A673 (cell line): ENCODE measurements at places on chromosomes 3 and 15.

GRCh38 chr3:16174026-16174355 is 489 bp upstream of the GALNT15 start:
- DNase-seq: no peak

DNA sequence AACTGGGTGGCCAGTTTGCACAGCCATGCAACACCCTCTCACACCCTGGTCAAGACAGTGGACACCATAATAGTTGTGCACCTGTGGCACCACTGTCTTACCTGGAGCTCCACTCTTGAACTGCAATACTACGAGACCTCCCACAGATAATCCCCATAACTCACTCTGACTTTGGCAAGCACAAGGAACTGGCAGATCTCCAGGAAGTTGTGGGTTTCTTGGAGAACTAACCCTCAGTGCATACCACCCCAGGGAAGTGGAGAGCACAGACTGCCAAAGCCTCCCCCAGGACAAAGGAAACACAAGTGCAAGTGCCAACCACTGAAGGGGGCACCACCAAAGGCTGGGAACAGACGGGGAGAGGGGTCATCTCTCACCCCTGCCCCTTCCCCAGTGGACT is 318.6 kb downstream of the SUCLG2 start:
- peak; percentile 1 for DNase-seq

- no peak for DNase-seq
Measured at GRCh38 chr15:25268166-25268565, 170.7 kb downstream of the UBE3A start.

DNA sequence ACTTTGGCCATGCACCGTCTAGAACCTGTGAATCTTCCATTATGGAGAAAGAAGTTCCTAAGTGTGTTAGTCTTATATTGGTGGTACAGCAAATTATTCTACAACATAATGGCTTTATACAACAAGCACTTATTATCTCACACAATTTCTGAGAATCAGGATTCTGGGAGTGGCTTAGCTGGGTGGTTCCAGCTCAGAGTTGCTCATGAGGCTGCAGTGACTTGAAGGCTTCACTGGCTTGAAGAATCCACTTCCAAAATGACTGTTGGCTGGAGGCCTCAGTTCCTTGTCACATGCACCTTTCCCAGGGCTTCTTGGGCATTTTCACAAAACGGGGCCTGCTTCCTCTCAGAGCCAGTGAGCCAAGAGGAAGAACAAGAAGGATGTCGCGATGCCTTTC is 82.3 kb upstream of the RNF7 start:
- DNase-seq: no peak

- no peak for DNase-seq
Measured at GRCh38 chr15:26882112-26882511, 15.2 kb downstream of the GABRA5 start.

DNA sequence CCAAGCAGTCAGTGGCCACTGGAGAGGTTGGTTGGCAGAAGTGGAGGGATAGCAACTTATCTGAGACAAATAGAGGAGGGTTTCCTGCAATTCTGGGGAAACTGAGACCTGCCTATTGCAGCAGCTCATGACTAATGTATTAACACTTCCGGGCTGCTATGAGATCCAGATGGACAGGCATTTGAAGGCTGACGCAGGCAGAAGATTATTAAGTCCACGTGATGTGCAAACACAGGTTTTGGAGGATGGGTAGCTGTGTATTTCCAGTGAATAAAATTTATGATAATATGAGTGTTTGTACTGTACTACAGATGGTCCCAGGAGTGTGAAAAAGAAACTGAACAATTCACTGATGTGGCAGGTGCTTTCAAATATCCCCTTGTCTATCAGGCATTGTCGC is 28.5 kb upstream of the CFAP161 start:
- DNase-seq: no peak

- no peak for DNase-seq
Measured at GRCh38 chr3:115018694-115019093, 128.4 kb downstream of the ZBTB20 start.

DNA sequence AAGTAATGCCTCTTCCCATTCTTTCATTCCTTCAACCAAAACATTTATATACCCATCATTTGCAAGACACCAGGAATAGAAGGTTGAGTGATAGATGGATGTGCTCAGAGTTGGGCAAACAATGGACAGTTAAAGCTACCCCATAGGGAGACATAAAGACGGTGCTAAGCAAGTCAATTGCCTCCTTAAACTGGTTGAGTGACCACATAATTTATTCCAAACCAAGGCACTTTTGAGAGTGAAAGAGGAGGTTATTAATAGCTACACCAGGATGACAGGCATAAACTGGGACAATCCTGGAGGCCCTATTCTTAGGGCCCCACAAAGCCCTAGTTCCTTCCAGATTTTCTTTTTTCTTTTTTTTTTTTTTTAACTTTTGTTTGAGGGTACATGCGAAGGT is 21.4 kb upstream of the DYNC1LI1 start:
- no peak for DNase-seq
